ENCODE measurements at places on chromosomes 3 and 15.
A peak's percentile ranks its signal among the peaks of the same experiment; 100 is the strongest.

GRCh38 chr3:180909369-180910127, 2.9 kb upstream of the FXR1 start:
- no peak for DNase-seq

DNA sequence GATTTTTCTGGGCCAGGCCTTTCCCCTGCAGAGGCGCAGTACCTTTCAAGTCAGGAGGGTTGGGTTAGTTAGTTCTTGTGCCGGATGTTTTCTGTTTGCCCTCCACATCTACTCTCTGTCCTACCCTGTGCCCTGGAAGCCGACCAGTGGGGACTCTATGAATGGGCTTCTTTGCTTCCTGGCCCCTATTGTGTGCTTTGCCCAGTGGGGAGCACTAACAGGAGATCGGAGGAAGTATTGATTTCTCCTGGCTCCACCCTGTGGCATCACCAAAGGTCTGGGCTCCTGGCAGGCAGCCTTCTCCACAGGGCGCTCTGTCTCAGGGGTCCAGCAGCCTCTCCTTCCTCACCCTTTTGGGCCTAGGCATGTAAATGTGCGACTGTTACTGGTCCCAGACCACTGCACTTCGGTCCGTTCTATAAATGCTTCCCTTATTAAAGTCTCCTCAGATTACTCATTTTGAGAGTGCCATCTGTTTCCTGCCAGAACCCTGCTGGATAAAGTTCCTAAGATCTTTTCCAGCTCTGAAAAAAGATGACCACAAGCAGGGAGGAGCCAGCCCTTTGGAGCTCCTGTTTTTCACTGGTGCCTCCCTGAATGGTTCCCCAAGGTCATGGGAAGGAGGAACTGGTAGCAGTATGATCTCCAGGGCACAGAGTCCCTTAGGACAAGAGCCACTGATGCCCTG, 44.5 kb downstream of the CTDSPL start:
- no peak for DNase-seq

DNA sequence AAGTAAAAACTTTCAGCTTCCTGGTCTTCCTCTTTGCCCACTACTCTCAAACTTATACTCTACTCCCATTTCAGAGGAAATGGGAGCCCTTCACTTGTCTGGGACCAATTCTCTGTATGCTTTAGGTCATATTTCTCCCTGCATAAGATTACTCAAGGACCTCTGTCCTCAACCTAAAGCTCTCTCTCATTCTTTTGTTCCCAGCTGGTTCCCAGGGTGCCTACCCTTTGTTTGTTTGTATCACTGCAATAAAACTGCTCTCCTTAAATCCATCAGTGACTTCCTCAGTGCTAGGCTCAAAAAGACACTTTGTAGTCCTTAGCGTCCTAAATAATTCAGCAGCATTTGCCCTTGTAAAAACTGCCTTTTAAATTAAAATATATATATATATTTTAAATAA, 2.9 kb downstream of the NGRN start:
- no peak for DNase-seq

GRCh38 chr15:60573936-60574335, 95.0 kb upstream of the ICE2 start:
- peak; percentile 60 for DNase-seq

GRCh38 chr3:179189759-179190158, 41.6 kb downstream of the PIK3CA start:
- no peak for DNase-seq

DNA sequence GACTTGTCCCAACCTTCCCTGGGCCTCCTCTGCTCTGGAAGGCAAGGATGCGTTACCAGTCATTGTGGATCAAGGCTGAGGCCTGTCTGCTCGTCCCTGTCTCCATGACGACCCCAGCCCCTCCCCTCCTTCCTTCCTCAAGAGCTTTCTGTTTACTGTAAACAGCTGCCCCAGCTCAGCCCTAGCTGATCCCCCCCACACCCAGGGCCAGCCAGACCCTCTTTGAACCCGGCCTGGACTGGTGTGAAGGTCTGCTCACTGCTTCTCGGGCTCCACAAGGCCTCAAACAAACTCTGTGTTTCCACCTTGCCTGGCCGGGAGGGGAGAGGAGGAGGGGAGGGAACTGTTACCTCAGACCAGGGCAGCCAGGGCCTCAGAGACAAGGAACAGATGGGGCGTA, 16.9 kb downstream of the VPS18 start:
- DNase-seq = no peak

- no peak for DNase-seq
Measured at GRCh38 chr3:185549651-185550111, 2.7 kb downstream of the LIPH start.

GRCh38 chr3:142997330-142997729, 4.0 kb upstream of the U2SURP start:
- DNase-seq = no peak

- DNase-seq = no peak
Measured at GRCh38 chr15:101062471-101063171, 143.5 kb downstream of the LRRK1 start.

DNA sequence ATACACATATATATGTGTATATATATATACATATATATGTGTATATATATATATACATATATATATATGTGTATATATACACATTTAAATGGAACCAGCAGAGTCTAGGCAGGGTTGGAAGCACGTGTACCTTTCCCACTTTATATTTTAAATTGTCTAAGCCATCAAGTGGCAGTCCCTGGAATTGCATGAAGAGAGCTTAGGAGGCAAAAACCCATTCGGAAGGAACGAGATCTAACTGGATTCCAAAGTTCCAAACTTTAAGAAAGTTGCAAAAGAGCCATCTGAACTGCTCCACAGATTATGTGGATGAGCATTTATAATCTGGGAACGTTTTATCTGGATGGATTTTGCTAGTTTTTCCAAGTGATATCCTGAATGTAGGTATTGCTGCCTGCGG, 186.5 kb downstream of the FOXP1 start:
- no peak for DNase-seq

GRCh38 chr3:25088284-25088683, 339.8 kb upstream of the RARB start:
- DNase-seq = no peak

- no peak for DNase-seq
Measured at GRCh38 chr3:100548053-100548452, 55.6 kb downstream of the TMEM45A start.

GRCh38 chr15:69991551-69991980, 106.2 kb downstream of the TLE3 start:
- DNase-seq = no peak

DNA sequence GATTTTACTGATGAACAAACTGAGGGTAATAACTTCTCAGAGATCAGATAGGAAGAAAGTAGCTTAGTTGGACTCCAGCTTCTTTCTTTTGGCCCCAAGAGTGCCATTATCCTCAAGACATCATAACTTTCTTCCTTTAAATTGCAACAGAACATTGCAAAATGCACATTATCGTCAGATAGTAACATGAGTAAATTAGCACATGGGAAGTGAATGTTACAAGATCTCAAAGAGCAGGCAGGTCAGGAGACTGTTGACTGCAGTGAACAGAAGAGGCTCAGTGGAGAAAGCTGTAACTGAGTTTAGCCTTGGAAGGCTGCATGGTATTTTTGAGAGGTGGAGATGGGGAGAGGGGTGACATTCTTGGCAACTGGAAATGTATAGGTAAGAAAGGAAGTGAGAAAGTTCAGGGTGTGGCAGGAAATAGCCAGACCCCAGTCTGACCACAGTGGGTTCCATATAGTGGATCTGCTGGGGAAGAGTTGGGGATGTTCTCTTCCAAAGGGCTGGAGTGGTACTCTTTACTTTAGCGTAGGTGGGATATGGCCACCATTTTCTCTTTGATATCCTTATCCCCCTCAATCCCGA, 307.7 kb downstream of the RPLP1 start:
- no peak for DNase-seq

DNA sequence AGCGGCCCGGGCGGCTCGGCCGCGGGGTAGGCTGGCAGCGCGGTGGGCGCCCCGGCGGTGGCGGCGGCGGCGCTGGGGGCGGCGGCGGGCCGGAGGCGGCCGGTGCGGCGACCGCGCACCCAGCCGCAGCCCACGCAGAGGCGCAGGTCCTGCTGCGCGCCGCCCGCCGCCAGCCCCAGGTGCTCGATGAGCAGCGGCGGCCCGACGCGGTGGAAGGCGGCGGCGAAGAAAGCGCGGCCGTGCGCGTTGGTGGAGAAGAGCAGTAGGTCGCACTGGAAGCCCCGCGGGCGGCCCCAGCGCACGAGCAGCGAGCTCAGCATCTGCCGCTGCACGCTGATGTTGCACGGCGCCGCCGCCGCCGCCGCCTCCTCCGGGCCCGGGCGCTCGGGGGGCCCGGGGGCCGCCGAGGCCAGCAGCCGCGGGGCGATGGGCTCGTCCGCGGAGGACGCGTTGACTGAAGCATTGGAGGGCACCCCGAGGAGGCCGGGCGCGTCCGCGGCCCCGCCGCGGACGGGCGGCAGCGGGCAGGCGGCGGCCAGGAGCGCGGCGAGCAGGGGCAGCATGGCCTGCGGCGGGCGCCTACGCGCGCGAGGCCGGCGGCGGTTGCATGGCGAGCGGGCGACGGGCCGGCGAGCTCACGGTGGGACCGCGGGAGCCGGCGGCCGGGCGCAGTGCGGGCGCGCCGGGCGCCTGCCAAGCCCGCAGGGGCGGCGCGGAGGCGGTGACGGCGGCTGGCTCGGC, 452 bp downstream of the TMEM158 start:
- DNase-seq = peak; percentile 57

DNA sequence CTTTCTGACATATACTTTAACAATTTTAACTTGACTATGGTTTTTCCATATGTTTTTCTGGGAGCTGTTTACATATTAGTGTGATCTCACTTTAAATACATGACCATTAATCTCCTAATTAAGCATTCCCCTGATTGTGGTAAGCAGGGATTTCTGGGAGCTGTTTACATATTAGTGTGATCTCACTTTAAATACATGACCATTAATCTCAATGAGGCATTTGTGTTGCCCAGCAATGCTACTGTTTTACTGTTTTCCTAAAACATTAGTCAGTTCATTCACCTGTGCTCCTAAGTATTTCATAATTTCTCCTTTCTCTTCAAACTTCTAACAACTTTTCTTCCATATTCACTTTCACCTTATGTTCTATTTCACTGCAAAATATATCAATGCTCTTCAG, 3.6 kb upstream of the GRAMD1C start:
- no peak for DNase-seq

GRCh38 chr3:46965151-46965550, 11.4 kb downstream of the CCDC12 start:
- no peak for DNase-seq

- DNase-seq = no peak
Measured at GRCh38 chr3:25297667-25298585, 130.1 kb upstream of the RARB start.

DNA sequence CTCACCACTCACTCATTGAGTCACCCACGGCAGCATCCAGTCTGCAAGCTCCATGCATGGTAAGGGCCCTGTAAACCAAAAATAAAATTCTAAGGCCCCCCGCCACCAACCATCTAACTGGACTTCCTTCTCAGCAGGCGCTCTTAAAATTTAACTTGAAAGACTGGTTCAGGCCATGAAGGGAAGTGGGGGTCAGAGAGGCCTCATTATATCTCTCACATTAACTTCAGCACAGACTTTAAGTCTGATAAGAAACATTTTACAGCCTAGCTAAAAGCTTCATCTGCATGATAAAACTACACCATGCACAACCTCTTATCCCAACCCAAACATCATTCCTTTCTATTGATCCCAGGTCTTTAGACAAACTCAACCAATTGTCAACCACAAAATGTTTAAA, 38.5 kb downstream of the FBLN2 start:
- DNase-seq = no peak

DNA sequence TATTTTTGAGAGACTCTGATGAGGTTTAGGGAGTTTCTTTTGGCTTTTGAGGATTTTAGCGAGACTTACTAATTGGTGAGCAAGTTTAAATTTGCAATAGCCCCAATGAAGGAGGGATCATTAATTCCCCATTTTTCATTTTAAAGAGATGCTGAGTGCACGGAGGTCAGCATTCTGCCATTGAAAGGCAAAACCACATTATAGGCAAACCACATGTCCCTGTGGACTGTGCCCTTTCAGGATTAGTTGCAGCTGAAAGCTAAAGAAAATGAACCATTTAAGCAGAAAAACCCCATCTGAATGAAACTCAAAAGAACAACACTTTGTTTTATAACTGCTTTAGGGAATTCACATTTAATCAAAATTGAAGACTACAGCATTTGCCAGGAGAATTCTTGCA, 246.5 kb downstream of the PDZRN3 start:
- DNase-seq = no peak

DNA sequence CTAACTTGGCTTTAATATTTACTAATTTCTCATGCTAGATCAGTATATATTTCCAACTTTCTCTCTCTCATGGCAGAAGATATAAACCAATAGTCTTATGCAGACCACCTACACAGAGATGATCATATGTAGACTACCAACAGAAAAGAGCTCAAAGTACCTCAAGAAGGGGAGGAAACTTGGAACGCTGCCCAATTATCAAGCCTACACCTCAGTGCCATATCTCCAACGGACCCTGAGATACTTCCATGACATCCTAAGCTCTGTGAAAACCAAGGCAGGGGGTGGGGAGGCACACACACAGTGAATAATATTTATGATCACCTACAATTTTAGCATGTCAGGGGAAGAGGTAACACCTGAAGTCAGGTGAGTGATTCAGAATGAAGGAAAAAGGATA, 100.6 kb downstream of the STAG1 start:
- no peak for DNase-seq

DNA sequence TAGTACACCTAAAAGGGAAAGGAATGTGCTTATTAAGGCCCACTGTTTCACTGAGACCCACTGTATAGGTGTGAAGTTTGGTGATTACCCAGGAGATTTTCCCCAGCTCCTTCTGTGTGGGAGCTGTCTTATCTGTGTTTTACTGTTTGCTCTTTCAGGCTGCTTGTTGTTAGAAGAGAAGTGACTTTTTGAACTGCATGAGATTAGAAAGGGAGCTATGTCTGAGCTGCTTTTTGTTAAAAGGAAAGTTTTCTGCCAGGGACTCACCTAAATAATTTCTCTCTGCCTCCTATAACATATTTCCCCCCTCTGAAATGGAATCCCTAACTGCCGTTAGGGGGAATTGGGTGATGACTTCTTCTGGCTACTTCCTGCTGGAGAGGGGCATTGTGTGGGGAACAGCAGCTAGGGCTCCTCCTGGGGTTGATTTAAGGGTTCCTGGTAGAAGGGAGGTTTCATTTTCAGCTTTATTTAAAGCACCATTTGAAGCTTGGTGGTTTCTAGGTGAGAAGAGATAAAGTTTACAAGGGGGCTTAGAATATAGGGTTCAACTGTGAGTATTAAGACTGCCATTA, 77.1 kb upstream of the ATP11B start:
- no peak for DNase-seq

DNA sequence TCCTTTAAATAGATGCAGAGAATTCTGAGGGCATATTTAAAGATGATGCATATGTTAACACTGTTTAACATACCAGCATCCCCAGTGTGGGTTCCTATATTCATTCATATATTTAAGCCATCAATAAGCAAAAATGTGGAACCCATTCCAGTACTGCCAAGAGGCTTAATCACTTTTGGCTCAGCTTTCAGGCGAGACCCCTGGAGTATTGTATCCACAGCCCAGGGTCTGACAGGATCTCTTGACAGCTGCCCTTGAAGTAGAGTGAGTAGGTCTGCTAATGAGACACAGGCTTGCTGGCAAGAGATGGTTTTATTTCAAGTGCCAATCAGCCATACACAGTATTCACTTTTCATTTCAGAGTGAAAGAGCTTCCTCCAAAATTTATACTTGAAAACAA, 367.3 kb downstream of the OCA2 start:
- no peak for DNase-seq

All from activated T-cell treated with anti-CD3 and anti-CD28 coated beads, Interleukin-2, amount 50 U/mL, for 1 hour (primary cell).